ENCODE measurements at places on chromosomes 1 and 21.
A peak's percentile ranks its signal among the peaks of the same experiment; 100 is the strongest.

GRCh38 chr1:205396967-205397616 lies 24.8 kb downstream of the LEMD1 start:
- DNase-seq: no peak

DNA sequence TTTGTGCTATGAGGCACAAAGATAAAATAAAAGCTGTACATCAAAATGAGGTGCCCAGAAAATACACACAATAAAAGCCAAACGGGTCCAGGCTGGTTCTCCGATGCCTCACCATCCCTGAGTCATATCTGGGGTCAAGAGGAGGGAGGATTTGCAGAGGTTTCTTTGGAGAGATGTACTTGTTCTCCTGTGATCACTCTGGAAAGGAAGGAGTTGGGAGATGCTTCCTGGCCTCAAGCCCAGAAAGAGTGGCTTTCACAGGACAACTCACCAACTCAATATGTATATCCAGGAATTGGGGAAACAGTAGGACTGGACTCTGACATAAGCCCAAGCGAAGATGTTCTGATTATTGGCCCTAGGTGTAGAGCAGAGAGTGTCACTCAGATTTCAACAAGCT lies 51.9 kb downstream of the DIPK1A start:
- no peak for DNase-seq

GRCh38 chr1:37692078-37692833 lies at the start of gene CDCA8:
Gene CDCA8 (plus strand): TSS chr1:37692516. CDS start chr1:37692691, 175 bp downstream.
- peak; percentile 97 for DNase-seq

GRCh38 chr1:204830747-204831146 lies 39.9 kb upstream of the NFASC start:
- no peak for DNase-seq

DNA sequence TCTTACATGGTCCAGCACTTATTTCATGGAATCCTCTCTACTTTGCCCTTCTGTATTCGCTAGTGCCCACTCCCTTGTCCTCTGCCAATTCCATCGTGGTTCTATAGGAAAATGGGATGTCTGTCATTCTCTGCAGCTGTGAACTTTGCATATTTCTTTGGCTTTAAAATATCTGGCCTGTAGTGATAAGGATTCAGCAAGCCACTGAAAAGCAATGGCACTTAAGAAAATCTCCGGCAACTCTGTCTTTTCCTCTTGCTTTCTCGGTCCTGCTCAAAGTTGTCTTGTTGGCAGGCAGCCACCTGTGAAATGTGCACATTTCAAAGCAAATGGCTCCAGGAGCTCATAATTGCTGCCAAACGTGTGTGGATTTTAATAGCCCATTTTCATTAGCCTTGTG lies 91.8 kb downstream of the CHD1L start:
- DNase-seq: no peak

GRCh38 chr1:208270651-208271141 lies 26.5 kb upstream of the PLXNA2 start:
- no peak for DNase-seq

- no peak for DNase-seq
Observed at GRCh38 chr1:110319332-110320167, 19.6 kb upstream of the RBM15 start.

- DNase-seq: no peak
Observed at GRCh38 chr1:161886589-161886988, 120.5 kb downstream of the ATF6 start.

DNA sequence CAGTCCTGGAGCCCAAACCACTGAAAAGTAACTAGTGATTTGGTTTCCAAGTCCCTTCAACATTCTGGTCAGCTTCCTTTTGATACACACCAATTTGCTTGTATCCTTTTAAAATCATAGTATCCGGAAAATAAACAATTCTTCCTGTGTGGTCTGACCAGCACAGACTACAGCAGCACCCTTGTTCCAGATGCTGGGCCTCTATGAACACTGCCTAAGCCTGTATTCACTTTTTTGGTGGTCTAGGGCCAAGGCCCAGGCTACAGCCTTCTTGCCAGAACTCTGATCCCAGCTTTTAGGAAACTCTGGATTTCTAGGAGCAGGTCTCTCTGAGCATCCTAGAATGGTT lies 801 bp upstream of the DDAH1 start:
- DNase-seq: no peak
